ENCODE measurements at places on chromosomes 7 and 10. TPM values are rescaled to one million over a fixed set of nuclear protein-coding genes. Genes with fewer than 3 reads are reported as not detected.

- H3K27me3 ChIP-seq, result no peaks in the 10 kb centered on the region
- H3K4me1 ChIP-seq, result no peaks in the 10 kb centered on the region
- H3K4me3 ChIP-seq, result no peak overlapping the region
- H3K36me3 ChIP-seq, result no peaks in the 10 kb centered on the region
- no peak for DNase-seq
Measured at GRCh38 chr7:145543242-145543641, 573.4 kb upstream of the CNTNAP2 start.

DNA sequence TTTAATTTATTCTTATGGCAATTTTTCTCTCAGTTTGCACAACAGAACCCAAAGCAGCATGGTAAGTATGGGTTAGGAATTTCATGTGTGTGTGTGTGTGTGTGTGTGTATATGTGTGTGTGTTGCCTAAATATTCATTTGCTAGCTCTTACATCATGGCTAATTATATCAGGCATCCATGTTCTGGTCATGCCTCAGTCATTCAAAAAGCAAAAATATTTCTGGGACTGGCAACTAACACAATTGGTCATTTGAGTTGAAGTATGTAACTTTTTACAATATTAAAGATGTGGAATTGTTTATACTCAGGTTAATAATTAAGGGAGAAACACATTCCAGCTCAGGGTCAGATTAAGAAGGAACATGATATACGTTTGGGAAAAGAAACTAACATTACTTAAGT, 67.6 kb upstream of the PHYHIPL start:
- no peak for DNase-seq
- no peak overlapping the region for H3K27ac ChIP-seq
- H3K4me3 ChIP-seq, result no peak overlapping the region
- H3K4me1 ChIP-seq, result no peaks in the 10 kb centered on the region
- H3K27me3 ChIP-seq, result no peaks in the 10 kb centered on the region

GRCh38 chr7:132004529-132004928, 448.1 kb upstream of the PODXL start:
- H3K4me3 ChIP-seq, result no peak overlapping the region
- H3K27ac ChIP-seq, result no peak overlapping the region
- no peaks in the 10 kb centered on the region for H3K4me1 ChIP-seq
- H3K36me3 ChIP-seq, result no peaks in the 10 kb centered on the region

Gene SMKR1
- total RNA-seq, result not detected

Gene TAC1
- total RNA-seq, result 2.8 TPM

Gene GPR26
- total RNA-seq, result not detected

DNA sequence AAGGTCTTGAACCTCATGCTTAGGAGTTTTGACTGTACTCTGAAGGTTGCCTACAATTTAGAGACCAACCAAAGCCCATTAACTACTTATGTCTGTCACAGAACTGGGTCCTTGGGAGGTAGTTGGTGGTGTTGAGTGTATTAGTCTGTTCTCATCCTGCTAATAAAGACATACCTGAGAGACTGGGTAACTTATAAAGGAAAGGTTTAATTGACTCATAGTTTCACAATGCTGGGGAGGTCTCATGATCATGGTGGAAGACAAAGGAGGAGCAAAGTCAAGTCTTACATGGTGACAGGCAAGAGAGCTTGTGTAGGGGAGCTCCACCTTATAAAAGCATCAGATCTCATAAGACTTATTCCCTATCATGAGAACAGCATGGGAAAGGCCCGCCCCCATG, 319.6 kb upstream of the ZMIZ1 start:
- no peak overlapping the region for H3K27ac ChIP-seq
- DNase-seq, result no peak
- H3K27me3 ChIP-seq, result no peaks in the 10 kb centered on the region
- no peak overlapping the region for H3K4me3 ChIP-seq
- no peaks in the 10 kb centered on the region for H3K4me1 ChIP-seq
- no peaks in the 10 kb centered on the region for H3K36me3 ChIP-seq

Gene EPHB6
- total RNA-seq, result 29.6 TPM

- H3K27ac ChIP-seq, result no peak overlapping the region
- no peaks in the 10 kb centered on the region for H3K36me3 ChIP-seq
- no peaks in the 10 kb centered on the region for H3K27me3 ChIP-seq
- DNase-seq, result no peak
- no peaks in the 10 kb centered on the region for H3K4me1 ChIP-seq
Measured at GRCh38 chr10:60385399-60385738, 4.3 kb downstream of the ANK3 start.

Gene ADAMTS14
- 0.15 TPM for total RNA-seq

- no peaks in the 10 kb centered on the region for H3K27me3 ChIP-seq
- H3K27ac ChIP-seq, result peak overlapping the region; percentile 62
- H3K4me3 ChIP-seq, result no peak overlapping the region
- no peak for DNase-seq
Measured at GRCh38 chr10:85643171-85643844, 723.3 kb downstream of the GRID1 start.

Gene AASS
- 81.4 TPM for total RNA-seq

DNA sequence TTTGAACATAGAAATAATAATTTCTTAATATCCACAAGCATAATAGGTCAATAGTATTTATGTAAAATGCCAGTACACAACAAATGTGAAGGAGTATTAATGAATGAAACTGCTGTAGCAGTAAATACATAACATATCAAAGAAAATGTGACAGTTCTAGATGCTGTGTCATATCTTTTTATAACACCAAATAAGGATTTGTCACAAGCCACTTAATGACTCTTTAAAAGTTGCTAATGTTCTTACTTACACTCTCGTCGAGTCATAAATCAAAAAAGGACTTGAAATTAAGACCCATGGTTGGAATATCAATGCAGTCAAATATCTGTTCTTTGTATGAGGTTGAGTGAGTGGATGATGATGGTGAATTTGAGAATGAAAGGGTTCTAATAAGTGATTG, 96.6 kb downstream of the CELF2 start:
- H3K27ac ChIP-seq, result no peak overlapping the region
- H3K27me3 ChIP-seq, result no peaks in the 10 kb centered on the region
- H3K4me1 ChIP-seq, result no peaks in the 10 kb centered on the region

- H3K36me3 ChIP-seq, result no peaks in the 10 kb centered on the region
- peaks cover 63% of the 10 kb centered on the region for H3K27me3 ChIP-seq
- no peak overlapping the region for H3K4me3 ChIP-seq
- H3K27ac ChIP-seq, result no peak overlapping the region
Measured at GRCh38 chr10:132877473-132877872, 64.9 kb downstream of the CFAP46 start.

- peaks cover 14% of the 10 kb centered on the region for H3K36me3 ChIP-seq
- H3K27me3 ChIP-seq, result no peaks in the 10 kb centered on the region
- no peak overlapping the region for H3K4me3 ChIP-seq
- H3K4me1 ChIP-seq, result no peaks in the 10 kb centered on the region
- H3K27ac ChIP-seq, result no peak overlapping the region
Measured at GRCh38 chr7:92487804-92488203, 10.1 kb upstream of the ERVW-1 start.

- H3K27me3 ChIP-seq, result no peaks in the 10 kb centered on the region
- H3K4me1 ChIP-seq, result no peaks in the 10 kb centered on the region
- H3K27ac ChIP-seq, result no peak overlapping the region
- no peak overlapping the region for H3K4me3 ChIP-seq
Measured at GRCh38 chr10:127940866-127941640, 34.1 kb downstream of the PTPRE start.

Gene ADCYAP1R1
- 4.1 TPM for total RNA-seq

DNA sequence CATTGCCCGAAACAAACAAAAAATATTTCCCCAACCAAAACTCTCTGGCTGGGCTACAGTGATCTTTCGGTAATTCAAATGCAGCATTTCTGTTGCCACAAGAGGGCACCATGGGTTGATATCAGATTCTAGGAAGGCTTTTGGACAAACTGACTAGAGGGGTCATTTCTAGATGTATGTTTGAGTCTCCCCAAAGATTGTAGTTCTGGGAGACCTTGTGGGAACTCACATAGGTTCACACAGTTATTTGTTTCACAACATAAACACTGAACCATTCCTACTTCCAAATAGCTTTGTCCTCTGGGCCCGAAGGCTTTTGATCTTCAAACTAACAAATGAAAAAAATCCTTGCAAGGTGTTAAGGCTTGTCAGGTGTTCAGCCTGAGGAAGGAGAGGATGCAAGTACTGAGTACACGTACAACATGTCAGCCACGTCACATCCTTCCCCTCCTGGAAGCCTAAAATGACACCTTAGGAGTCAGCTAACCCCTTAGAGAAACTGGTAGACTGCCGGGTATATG, 37.0 kb upstream of the IL15RA start:
- no peak for DNase-seq
- no peaks in the 10 kb centered on the region for H3K4me1 ChIP-seq
- H3K27ac ChIP-seq, result peak overlapping the region; percentile 1
- no peaks in the 10 kb centered on the region for H3K27me3 ChIP-seq
- H3K36me3 ChIP-seq, result no peaks in the 10 kb centered on the region
- H3K4me3 ChIP-seq, result no peak overlapping the region

DNA sequence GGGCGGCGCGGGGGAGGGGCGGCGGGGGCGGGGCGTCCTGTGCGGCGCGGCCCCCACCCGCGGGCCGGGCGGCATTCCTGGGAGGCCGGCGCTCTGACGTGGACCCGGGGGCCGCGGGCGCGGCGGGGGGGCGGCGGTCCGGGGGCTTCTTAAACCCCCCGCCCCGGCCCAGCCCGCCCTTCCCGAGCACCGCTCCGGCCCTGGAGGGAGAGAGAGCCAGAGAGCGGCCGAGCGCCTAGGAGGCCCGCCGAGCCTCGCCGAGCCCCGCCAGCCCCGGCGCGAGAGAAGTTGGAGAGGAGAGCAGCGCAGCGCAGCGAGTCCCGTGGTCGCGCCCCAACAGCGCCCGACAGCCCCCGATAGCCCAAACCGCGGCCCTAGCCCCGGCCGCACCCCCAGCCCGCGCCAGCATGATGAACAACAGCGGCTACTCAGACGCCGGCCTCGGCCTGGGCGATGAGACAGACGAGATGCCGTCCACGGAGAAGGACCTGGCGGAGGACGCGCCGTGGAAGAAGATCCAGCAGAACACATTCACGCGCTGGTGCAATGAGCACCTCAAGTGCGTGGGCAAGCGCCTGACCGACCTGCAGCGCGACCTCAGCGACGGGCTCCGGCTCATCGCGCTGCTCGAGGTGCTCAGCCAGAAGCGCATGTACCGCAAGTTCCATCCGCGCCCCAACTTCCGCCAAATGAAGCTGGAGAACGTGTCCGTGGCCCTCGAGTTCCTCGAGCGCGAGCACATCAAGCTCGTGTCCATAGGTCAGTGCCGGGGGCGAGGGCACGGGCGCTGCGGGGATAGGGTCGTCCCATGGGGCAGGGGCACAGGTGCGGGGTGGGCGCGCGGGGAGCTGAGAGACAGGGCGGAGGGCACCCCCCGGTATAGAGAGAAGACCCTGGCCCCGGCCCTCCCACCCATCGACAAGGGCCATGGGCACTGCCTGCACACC, at the start of gene FLNC:
Gene FLNC, plus strand, starts transcription at position 176 of the 947 bp plus-strand sequence. Its CDS starts 232 bp downstream, at position 408.
- peak; percentile 41 for DNase-seq
- H3K36me3 ChIP-seq, result no peaks in the 10 kb centered on the region
- H3K27ac ChIP-seq, result peak within 1 kb of the TSS; percentile 33
- H3K4me1 ChIP-seq, result peaks cover 7% of the 10 kb centered on the region
- peaks cover 9% of the 10 kb centered on the region for H3K27me3 ChIP-seq
- peak within 1 kb of the TSS; percentile 51 for H3K4me3 ChIP-seq

DNA sequence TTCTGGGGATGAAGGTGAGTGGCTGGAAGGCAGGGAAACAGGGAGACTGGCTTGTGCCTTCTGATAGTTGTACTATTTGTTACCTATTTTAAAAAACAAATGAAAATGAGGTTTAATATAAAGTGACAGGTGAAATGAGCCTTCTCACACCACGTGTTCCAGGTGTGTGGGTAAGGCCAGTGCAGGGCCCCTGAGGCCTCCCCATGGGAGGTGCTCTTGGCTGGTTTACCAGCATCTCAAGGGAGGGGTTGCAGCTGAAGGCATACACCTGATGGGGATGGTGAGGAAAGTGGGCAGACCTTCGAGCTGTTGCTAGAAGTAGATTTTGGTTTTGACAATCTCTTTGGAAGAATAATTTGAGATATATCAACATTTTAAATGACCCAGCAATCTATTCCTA, 103.6 kb downstream of the ARHGAP22 start:
- no peaks in the 10 kb centered on the region for H3K27me3 ChIP-seq
- DNase-seq, result no peak
- no peak overlapping the region for H3K27ac ChIP-seq
- no peaks in the 10 kb centered on the region for H3K36me3 ChIP-seq
- no peaks in the 10 kb centered on the region for H3K4me1 ChIP-seq

DNA sequence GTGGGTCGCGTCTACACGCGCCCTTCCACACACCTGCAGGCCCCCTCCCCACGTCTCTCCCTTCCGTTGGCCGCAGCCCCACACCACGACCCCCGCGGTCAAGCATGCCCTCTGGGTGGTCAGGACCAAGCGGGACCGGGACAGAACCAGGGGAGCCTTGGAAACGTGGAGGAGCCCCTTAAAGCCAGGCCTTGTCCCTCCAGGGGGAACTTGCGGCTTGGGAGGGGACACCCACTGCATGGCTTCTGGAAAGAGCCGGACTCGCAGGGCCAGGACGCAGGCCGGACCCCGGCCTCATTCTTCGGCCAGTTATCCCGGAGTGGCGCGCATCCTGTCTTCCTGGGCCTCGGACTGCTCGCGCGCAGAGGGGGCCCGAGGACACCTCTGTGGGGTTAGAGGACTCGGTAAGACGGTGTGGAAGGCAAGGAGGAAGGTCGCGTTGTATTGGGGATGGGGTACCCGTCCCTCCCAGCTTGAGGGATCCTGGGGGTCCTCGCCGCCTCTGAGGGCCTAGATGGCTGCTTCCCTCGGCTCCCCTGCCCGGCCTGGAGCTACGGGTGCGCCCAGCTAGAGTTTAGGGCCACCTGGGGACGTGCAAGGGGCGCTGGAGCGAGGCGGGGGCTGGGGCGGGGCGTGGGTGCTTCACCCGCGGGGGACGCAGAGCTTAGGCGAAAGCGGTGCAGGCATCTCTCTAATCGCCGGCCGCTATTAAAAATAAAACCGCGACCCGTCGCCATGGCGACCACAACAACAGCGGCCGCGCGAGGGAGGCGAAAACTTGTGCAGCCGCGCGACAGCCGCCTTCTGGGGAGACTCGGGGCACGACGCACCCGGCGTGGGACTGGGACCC, 1.8 kb upstream of the PDGFA start:
- peak overlapping the region; percentile 87 for H3K27ac ChIP-seq
- H3K36me3 ChIP-seq, result no peaks in the 10 kb centered on the region
- H3K4me3 ChIP-seq, result peak overlapping the region; percentile 76
- DNase-seq, result no peak
- H3K27me3 ChIP-seq, result peaks cover 32% of the 10 kb centered on the region

Gene EBF3
- 28.0 TPM for total RNA-seq

Gene ABCB4
- 1.3 TPM for total RNA-seq

Gene TAS2R5
- total RNA-seq, result 2.0 TPM

Gene C10orf62
- 0.33 TPM for total RNA-seq

Gene DLG5
- total RNA-seq, result 138 TPM

DNA sequence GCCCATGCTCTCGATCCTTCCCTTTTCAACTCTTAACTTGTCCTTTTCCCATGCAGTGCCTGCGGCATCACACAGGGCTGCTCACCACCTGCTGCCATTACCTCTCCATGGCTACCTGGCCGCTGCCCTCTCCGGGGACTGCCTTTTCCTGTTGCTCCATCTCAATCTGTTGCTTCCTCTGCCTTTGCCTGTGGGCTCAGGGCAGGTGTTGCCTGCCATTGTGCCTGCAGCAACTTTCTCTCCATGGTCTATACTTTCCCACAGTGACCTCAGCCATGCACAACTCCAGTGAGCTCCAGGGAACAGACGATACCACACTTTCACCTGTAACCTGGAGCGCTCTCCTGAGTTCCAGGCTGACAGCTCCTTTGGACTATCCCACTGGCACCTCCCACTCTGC, 3.2 kb downstream of the DNAJB12 start:
- H3K4me3 ChIP-seq, result no peak overlapping the region
- peak overlapping the region; percentile 35 for H3K27ac ChIP-seq
- H3K36me3 ChIP-seq, result no peaks in the 10 kb centered on the region
- DNase-seq, result no peak

- H3K4me1 ChIP-seq, result no peaks in the 10 kb centered on the region
- H3K27ac ChIP-seq, result no peak overlapping the region
- H3K27me3 ChIP-seq, result no peaks in the 10 kb centered on the region
- no peak for DNase-seq
Measured at GRCh38 chr7:33423646-33424020, 294.3 kb downstream of the BBS9 start.
